ENCODE measurements at places on chromosomes 3 and 15. TPM values are rescaled to one million over a fixed set of nuclear protein-coding genes. Genes with fewer than 3 reads are reported as not detected.

DNA sequence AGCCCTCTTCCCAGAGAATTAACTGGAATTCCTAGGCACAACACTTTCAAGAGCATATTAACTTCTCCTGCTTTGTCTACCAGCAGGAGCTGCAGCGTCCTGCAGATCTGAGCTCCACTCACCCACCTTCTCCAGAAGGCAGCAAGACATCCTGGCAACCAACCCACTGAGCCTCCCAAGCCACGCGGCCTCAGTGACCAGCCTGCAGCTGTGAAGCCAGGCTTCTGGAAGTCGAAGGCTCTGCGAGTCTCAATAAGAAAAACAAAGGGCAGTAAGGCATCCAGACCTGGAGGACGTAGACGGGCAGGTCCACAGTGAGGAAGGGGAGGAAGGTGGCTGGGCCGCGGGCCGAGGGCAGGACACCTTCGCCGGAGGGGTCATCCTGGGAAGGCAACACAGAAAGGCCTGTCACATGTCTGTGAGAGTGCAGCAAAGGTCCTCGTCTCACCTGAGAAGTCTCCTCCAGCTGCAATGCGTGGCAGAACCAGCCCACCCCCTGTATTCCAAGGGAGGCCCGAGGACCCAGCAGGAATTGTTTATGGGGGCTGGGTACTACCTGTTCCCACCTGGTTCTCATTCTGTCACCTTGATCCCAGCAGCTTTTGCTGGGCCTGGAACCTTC is 36.2 kb downstream of the ZXDC start:
- H3K4me3 ChIP-seq, result no peak overlapping the region
- H3K27me3 ChIP-seq, result no peaks in the 10 kb centered on the region
- H3K27ac ChIP-seq, result peak overlapping the region; percentile 22
- H3K36me3 ChIP-seq, result peaks cover 1% of the 10 kb centered on the region
- DNase-seq, result no peak

GRCh38 chr3:73326396-73326795 is 264.9 kb downstream of the EBLN2 start:
- no peak overlapping the region for H3K27ac ChIP-seq
- DNase-seq, result no peak
- no peaks in the 10 kb centered on the region for H3K36me3 ChIP-seq
- no peaks in the 10 kb centered on the region for H3K27me3 ChIP-seq
- no peaks in the 10 kb centered on the region for H3K4me1 ChIP-seq

GRCh38 chr3:110810356-110810755 is 261.3 kb upstream of the NECTIN3 start:
- H3K4me1 ChIP-seq, result peaks cover 19% of the 10 kb centered on the region
- H3K4me3 ChIP-seq, result no peak overlapping the region
- H3K27ac ChIP-seq, result no peak overlapping the region
- H3K27me3 ChIP-seq, result peaks cover 21% of the 10 kb centered on the region

GRCh38 chr3:59749291-59749690 is 699.5 kb upstream of the CFAP20DC start:
- DNase-seq, result no peak
- no peak overlapping the region for H3K27ac ChIP-seq
- peaks cover 80% of the 10 kb centered on the region for H3K36me3 ChIP-seq
- H3K4me1 ChIP-seq, result peaks cover 27% of the 10 kb centered on the region

The CILP gene
- 0.04 TPM for total RNA-seq

The GNAT1 gene
- not detected for total RNA-seq

DNA sequence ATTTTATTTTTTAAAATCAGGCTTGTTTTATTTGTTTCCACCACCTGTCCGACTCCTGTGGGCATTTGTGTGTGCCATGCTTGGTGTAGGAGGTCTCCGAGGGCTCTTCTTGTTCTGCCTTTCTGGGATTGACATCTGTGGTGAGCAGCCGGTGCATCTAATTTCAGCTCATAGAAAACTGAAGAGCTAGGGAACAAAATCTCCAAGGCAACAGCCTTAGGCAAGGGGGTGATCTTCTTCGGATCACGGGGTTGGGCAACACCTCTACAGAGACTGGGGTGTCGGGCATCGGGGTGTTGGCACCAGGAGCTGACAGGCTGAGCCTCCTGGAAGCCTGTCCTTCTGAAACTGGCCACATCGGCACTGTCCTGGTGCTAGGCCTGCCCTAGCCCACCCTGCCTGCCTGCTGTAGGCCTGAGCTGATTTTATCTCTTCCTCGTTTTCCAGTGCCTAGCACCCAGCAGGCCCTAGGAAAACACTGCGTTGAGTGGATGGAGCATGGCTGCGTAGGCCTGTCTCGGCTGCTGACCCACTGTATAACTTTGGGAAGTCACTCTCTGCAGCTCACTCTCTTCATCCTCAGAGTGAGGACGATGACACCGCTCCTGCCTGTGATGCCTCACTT is 10.3 kb downstream of the CHCHD6 start:
- H3K27ac ChIP-seq, result no peak overlapping the region
- no peaks in the 10 kb centered on the region for H3K27me3 ChIP-seq
- no peak for DNase-seq
- H3K4me3 ChIP-seq, result no peak overlapping the region
- no peaks in the 10 kb centered on the region for H3K36me3 ChIP-seq
- H3K4me1 ChIP-seq, result no peaks in the 10 kb centered on the region

The ABI3BP gene
- not detected for total RNA-seq

The RGMA gene
- total RNA-seq, result 0.25 TPM

The SH3GL3 gene
- not detected for total RNA-seq

The NSUN3 gene
- total RNA-seq, result 16.6 TPM

DNA sequence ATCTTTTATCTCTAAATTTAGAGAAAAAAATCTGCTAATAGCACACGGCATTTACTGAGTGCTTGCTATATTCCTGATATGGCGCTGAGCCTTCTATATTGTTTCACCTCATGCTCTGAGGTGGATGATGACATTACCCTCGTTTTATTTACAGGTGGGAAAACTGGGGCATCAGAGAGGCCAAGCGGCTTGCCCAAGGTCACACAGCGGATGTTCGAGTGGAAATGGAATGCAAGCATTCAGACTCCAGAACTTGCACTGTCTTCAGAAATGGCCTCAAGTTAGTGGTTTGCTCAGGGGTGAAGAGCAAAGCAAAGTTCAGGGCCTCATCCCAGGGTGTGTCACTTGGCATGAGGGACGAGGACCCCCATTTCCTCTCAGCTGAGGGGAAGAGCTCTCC is 17.3 kb downstream of the EHD4 start:
- peaks cover 8% of the 10 kb centered on the region for H3K36me3 ChIP-seq
- peaks cover 23% of the 10 kb centered on the region for H3K4me1 ChIP-seq
- H3K27ac ChIP-seq, result no peak overlapping the region

DNA sequence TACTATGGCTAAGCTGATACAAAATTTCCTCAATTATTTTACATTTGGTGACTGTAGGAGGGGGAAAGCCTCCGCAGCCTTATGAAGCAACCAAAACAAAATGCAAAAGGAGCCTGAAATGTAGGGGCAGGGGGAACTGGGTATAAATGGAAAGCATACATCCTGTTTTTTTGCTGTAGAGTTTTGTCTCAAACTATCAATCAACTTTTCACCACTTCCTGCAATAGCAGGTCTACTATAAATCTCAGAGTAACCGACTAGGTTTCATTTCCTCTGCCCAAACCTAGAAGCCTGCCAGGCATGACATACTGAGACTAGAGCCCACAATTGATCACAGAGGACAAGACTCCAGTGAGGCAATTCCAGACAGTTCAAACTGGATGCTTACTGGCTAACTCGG is 91.3 kb downstream of the SHQ1 start:
- H3K4me3 ChIP-seq, result peak overlapping the region; percentile 39
- no peaks in the 10 kb centered on the region for H3K27me3 ChIP-seq
- peaks cover 58% of the 10 kb centered on the region for H3K4me1 ChIP-seq
- peaks cover 37% of the 10 kb centered on the region for H3K36me3 ChIP-seq

GRCh38 chr15:44706946-44707636 is 4.0 kb downstream of the PATL2 start:
- H3K4me3 ChIP-seq, result no peak overlapping the region
- H3K27me3 ChIP-seq, result no peaks in the 10 kb centered on the region
- peaks cover 32% of the 10 kb centered on the region for H3K4me1 ChIP-seq

The SHISA5 gene
- total RNA-seq, result 271 TPM

The CHL1 gene
- total RNA-seq, result not detected

The TMEM45A gene
- total RNA-seq, result 0.15 TPM

- H3K4me3 ChIP-seq, result no peak overlapping the region
- H3K27ac ChIP-seq, result no peak overlapping the region
- no peak for DNase-seq
- H3K27me3 ChIP-seq, result no peaks in the 10 kb centered on the region
- peaks cover 17% of the 10 kb centered on the region for H3K36me3 ChIP-seq
Observed at GRCh38 chr3:17213102-17213501, 328.3 kb downstream of the PLCL2 start.

- no peaks in the 10 kb centered on the region for H3K27me3 ChIP-seq
- H3K27ac ChIP-seq, result no peak overlapping the region
- no peaks in the 10 kb centered on the region for H3K36me3 ChIP-seq
- no peak overlapping the region for H3K4me3 ChIP-seq
- H3K4me1 ChIP-seq, result peaks cover 14% of the 10 kb centered on the region
Observed at GRCh38 chr15:100106732-100107131, 235.0 kb downstream of the ADAMTS17 start.

DNA sequence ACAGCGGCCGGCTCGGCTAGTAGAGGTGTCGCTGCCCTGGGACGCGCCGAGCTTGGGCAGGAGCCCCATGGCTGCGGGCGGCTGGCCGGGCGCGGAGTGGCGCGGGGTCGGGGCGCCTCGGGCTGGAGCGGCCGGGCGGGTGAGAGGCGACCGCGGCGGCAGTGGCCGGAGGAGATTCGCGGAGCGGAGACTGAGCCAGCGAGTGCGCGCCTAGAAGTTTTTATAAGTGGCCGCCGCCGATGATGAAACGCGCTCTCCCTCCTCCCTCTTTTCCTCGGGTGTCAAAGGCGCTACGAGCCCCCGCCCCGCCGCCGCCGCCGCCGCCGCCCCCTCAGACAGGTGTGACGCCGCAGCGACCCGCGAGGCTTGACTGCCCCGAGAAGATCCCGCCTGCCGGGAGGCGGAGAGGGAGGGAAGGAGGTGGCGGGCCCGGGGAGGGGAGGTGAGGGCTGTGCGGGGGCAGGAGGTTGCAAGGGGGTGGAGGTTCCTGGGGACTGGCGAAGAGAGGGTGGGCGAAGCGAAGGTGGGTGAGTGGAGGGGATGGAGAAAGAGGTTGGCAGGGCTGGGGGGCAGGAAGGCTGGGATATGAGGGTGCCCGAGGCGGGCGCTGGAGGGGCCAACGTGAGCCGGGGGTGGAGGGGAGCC is at the start of gene SLCO2A1:
SLCO2A1 (minus strand) TSS at position 192 of the 645 bp plus-strand sequence; CDS start at position 69, 123 bp downstream.
- H3K4me3 ChIP-seq, result peak within 1 kb of the TSS; percentile 25
- H3K36me3 ChIP-seq, result no peaks in the 10 kb centered on the region
- no peak within 1 kb of the TSS for H3K27ac ChIP-seq
- DNase-seq, result no peak

The SH2D7 gene
- total RNA-seq, result not detected

GRCh38 chr15:66917904-66918448 is 147.4 kb upstream of the SMAD3 start:
- peaks cover 19% of the 10 kb centered on the region for H3K36me3 ChIP-seq
- H3K27me3 ChIP-seq, result peaks cover 13% of the 10 kb centered on the region
- no peak for DNase-seq

- no peaks in the 10 kb centered on the region for H3K4me1 ChIP-seq
- no peak for DNase-seq
- H3K4me3 ChIP-seq, result no peak overlapping the region
- H3K27ac ChIP-seq, result no peak overlapping the region
Observed at GRCh38 chr15:56077081-56077480, 83.7 kb upstream of the NEDD4 start.

- DNase-seq, result peak; percentile 3
- H3K4me3 ChIP-seq, result no peak overlapping the region
- H3K36me3 ChIP-seq, result no peaks in the 10 kb centered on the region
- peaks cover 68% of the 10 kb centered on the region for H3K4me1 ChIP-seq
- peaks cover 2% of the 10 kb centered on the region for H3K27me3 ChIP-seq
- H3K27ac ChIP-seq, result no peak overlapping the region
Observed at GRCh38 chr15:99446565-99447496, 119.0 kb upstream of the MEF2A start.

DNA sequence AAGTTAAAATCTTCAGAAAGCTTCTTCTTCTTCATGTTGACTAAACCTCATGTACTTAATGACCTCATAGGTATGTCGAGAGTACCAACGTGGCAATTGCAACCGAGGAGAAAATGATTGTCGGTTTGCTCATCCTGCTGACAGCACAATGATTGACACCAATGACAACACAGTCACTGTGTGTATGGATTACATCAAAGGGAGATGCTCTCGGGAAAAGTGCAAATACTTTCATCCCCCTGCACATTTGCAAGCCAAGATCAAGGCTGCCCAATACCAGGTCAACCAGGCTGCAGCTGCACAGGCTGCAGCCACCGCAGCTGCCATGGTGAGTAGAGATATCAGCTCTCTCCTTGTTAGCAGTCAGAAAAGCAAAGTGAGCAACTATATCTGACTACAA is 176.5 kb downstream of the MBNL1 start:
- peaks cover 44% of the 10 kb centered on the region for H3K4me1 ChIP-seq
- H3K27me3 ChIP-seq, result no peaks in the 10 kb centered on the region
- peaks cover 46% of the 10 kb centered on the region for H3K36me3 ChIP-seq
- no peak overlapping the region for H3K27ac ChIP-seq
- no peak overlapping the region for H3K4me3 ChIP-seq
- no peak for DNase-seq

DNA sequence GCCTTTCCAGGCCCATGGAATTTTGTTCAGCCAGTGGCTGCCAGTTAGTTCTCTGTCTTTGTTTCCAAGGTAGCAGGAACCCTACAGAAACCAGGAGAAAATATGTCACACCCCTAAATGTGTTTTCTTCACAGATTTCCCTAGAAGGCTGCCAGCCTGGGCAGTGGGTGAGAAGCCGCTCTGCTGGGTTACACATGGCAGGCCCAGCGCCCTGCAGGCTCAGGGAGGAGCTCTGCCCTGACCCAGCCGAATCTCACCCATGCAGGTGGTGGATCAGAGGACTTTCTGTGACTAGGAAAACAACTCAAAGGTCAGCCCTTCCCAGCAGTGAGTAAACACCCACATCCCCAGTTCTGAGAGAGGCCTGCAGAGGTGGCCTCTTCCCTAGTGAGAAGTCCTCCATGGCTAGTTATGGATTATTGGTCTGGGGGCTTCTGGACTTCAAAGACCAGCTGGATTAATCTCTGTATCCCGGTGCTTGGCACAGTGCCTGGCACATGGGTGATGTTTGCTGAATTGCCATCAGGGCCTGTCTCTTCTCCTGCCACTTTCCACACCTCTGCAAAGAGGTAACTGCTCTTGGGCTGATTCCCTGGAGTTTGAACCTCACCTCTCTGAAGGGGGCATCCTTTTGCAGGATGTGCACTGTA is 34.7 kb upstream of the BDH1 start:
- peaks cover 4% of the 10 kb centered on the region for H3K27me3 ChIP-seq
- peak overlapping the region; percentile 9 for H3K27ac ChIP-seq
- peaks cover 16% of the 10 kb centered on the region for H3K4me1 ChIP-seq

The MEGF11 gene
- total RNA-seq, result not detected

The GP9 gene
- not detected for total RNA-seq

The ACKR2 gene
- 0.73 TPM for total RNA-seq
